ENCODE measurements at places on chromosomes 2 and 18.

DNA sequence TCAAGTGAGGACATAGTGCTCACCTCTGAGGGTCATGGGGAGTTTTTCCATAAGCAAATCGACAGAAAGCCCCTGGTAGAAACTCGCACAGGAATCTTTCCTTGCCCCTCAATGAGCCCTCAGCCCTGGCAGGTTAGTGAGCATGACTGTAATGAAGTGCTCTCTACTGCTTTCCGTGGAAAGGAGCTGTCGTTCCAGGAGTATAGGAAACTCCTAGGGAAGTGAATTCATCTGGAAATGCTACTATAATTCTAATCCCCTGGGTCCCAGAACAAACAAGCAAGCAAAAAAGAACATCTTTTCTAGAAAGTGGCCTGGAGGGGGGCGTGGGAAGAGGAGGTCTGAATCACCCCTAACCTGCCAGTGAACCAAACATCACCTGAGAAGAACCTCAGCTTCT is 18.1 kb downstream of the BCL2L11 start:
- no peak for DNase-seq

GRCh38 chr2:45340318-45340717 is 270.7 kb downstream of the SRBD1 start:
- no peak for DNase-seq

DNA sequence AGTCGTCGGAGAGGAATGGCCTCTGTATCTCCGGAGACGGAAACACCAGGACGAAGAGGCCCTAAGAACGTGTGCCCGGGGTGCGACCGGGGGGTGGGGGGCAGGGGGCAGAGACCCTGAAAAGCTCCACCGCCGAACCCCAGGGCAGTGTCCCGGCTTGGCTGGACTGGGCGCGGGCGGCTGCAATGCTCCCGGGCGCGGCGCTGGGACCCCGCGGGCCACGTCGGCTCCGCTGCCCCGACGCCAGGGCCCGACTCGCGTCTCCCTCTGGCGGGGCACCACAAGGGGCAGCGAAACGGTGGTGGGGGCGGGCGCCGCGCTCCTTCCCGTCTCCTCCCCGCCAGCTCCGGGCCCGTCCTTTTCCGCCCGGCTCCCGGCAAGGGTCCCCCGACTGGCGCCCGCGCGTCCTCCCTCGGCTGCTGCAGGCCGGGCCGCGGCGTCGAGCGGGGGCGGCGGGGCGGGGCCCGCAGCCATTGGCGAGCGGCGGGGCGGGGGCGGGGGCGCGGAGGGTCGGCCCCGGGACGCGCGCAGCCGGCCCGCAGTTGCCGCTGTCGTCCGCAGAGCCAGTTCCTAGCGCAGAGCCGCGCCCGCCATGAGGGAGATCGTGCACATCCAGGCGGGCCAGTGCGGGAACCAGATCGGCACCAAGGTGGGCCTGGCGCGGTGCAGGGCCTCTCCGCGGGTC is at the start of gene TUBB6:
Gene TUBB6 (plus strand): TSS at position 541 of the 685 bp plus-strand sequence. CDS start 52 bp downstream, at position 593.
- peak; percentile 54 for DNase-seq

GRCh38 chr2:6186332-6187151 is 494.4 kb downstream of the SOX11 start:
- no peak for DNase-seq

DNA sequence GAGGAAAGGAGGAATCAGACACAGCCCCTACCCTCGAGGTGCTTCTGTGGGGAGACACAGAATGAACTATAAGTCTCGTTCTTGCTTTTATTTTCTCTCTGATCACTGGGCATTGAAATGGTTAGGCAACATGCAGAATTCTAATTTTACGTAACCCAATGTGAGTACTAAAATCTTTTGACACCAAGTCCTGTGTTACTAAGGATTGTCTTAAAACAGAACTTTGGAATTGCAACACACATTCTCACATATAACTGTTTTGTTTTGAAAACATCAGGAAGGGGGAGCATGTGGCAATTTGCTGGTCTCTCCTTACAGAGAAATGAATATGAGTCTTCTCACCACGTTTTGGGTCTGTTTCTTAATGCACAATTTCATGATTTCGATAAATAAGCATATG is 23.6 kb upstream of the SULT1C4 start:
- DNase-seq: no peak

All from germinal center (tissue), 1 donor.